Hepatocyte (in vitro differentiated cells): ENCODE measurements at places on chromosomes 16 and 17. TPM values are rescaled to one million over a fixed set of nuclear protein-coding genes. Genes with fewer than 3 reads are reported as not detected.

MMP15 gene
- 34.2 and 39.0 TPM in 2 replicates for total RNA-seq

CHD9NB gene
- total RNA-seq, result 0.64 and 2.3 TPM in 2 replicates

SYCE1L gene
- total RNA-seq, result 2.6 TPM in 1 of 2 replicates, not detected in the other

CALB2 gene
- 1.8 and 2.3 TPM in 2 replicates for total RNA-seq

HSD11B2 gene
- total RNA-seq, result 0.93 and 1.6 TPM in 2 replicates

KRT40 gene
- total RNA-seq, result 0.33 TPM in 1 of 2 replicates, not detected in the other

TRAPPC1 gene
- total RNA-seq, result 20.7 and 29.5 TPM in 2 replicates

KPNA2 gene
- total RNA-seq, result 62.6 and 72.1 TPM in 2 replicates

WRAP53 gene
- total RNA-seq, result 3.8 and 7.8 TPM in 2 replicates

TNP2 gene
- not detected in 2 replicates for total RNA-seq

EXOC3L1 gene
- 0.33 and 3.3 TPM in 2 replicates for total RNA-seq

NHERF2 gene
- total RNA-seq, result 25.9 and 29.6 TPM in 2 replicates

MGAT5B gene
- 0.60 and 1.1 TPM in 2 replicates for total RNA-seq

SLC12A3 gene
- not detected in 2 replicates for total RNA-seq

ALOXE3 gene
- total RNA-seq, result 0.48 and 0.77 TPM in 2 replicates

CCDC200 gene
- total RNA-seq, result not detected in 2 replicates

KRT28 gene
- not detected in 2 replicates for total RNA-seq

KRTAP4-1 gene
- total RNA-seq, result not detected in 2 replicates

MYLK3 gene
- 2.0 and 6.5 TPM in 2 replicates for total RNA-seq

AP2B1 gene
- total RNA-seq, result 87.0 and 100 TPM in 2 replicates

TP53TG3C gene
- not detected in 2 replicates for total RNA-seq

ANKRD11 gene
- 48.7 and 50.6 TPM in 2 replicates for total RNA-seq

NTN1 gene
- 1.5 and 2.1 TPM in 2 replicates for total RNA-seq

CES3 gene
- total RNA-seq, result 1.2 and 1.7 TPM in 2 replicates

GDPD3 gene
- 0.67 TPM in 1 of 2 replicates, not detected in the other for total RNA-seq

TPSB2 gene
- total RNA-seq, result not detected in 2 replicates

NLGN2 gene
- 4.1 and 7.2 TPM in 2 replicates for total RNA-seq

MYH8 gene
- total RNA-seq, result not detected in 2 replicates

CDH16 gene
- total RNA-seq, result 2.9 and 3.2 TPM in 2 replicates

NPIPB9 gene
- 3.0 and 3.2 TPM in 2 replicates for total RNA-seq

CCL5 gene
- 0.72 and 1.4 TPM in 2 replicates for total RNA-seq

RHBDF1 gene
- 21.8 and 41.5 TPM in 2 replicates for total RNA-seq

SDR42E2 gene
- total RNA-seq, result not detected in 2 replicates

NARF gene
- total RNA-seq, result 43.9 and 54.9 TPM in 2 replicates

ABCA6 gene
- 6.3 and 6.5 TPM in 2 replicates for total RNA-seq

CIBAR2 gene
- 0.13 TPM in 1 of 2 replicates, not detected in the other for total RNA-seq

IRX5 gene
- 3.2 and 5.3 TPM in 2 replicates for total RNA-seq

RHBDL1 gene
- 2.3 and 3.4 TPM in 2 replicates for total RNA-seq

CXCL16 gene
- 38.7 and 39.9 TPM in 2 replicates for total RNA-seq

NPIPB8 gene
- not detected in 2 replicates for total RNA-seq

SRCIN1 gene
- total RNA-seq, result 0.90 and 1.4 TPM in 2 replicates

SOX15 gene
- total RNA-seq, result 0.13 and 0.44 TPM in 2 replicates

SLFN11 gene
- total RNA-seq, result 6.3 and 8.3 TPM in 2 replicates

TNFRSF17 gene
- total RNA-seq, result not detected in 2 replicates

CLDN6 gene
- 258 and 297 TPM in 2 replicates for total RNA-seq
